ENCODE measurements at places on chromosomes 5 and 9. TPM values are rescaled to one million over a fixed set of nuclear protein-coding genes. Genes with fewer than 3 reads are reported as not detected.

Gene DPM2
- polyA plus RNA-seq, result 46.3 TPM

Gene KLHL3
- polyA plus RNA-seq, result 0.31 TPM

Gene NNT
- 16.5 TPM for polyA plus RNA-seq

Gene PCDHB3
- polyA plus RNA-seq, result 0.03 TPM

Gene ANKRD18A
- 4.9 TPM for polyA plus RNA-seq

Gene COL23A1
- not detected for polyA plus RNA-seq

Gene PCDHGB2
- 0.05 TPM for polyA plus RNA-seq

Gene MYO10
- 68.9 TPM for polyA plus RNA-seq
